A172 (cell line): ENCODE measurements at places on chromosomes 6 and 20.

DNA sequence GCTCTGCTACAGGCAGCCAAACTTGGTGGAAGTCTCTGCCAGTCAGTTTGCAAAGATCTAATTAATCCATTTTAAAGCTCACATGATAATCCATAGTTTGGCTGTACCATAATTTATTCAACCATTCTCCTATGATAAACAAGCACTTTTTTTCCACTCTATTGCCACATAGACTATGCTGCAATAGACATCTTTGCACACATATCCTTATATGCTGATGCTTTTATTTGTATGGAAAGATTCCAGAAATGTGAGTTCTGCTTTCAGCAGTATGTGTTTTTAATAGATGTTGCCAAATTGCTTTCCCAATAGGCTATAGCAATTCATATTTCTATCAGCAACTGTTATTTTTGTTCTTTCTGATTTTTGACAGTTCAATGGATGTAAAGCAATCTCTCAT, 628.0 kb downstream of the KIF16B start:
- no peak for DNase-seq

- peak; percentile 13 for DNase-seq
Measured at GRCh38 chr6:97440590-97441176, 157.7 kb upstream of the MMS22L start.

DNA sequence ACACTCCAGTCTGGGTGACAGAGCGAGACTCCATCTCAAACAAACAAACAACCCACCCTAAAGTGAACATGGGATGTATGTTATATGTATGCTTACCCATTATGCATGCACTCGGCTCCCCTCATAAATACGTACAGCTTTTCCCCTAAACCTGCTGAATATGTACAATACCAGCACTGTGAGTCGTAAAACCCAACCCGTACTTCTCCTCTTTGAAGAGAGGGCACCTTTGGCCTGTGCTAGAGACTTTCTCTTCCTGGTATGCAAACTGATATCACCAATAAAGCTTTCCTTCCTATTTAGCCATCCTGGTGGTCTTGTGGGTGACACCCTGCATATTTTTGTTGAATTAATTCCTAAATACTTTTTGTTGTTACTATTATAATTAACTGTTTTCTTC, 51.3 kb downstream of the VSTM2L start:
- no peak for DNase-seq

GRCh38 chr6:81838724-81839426, 86.4 kb upstream of the TENT5A start:
- no peak for DNase-seq

DNA sequence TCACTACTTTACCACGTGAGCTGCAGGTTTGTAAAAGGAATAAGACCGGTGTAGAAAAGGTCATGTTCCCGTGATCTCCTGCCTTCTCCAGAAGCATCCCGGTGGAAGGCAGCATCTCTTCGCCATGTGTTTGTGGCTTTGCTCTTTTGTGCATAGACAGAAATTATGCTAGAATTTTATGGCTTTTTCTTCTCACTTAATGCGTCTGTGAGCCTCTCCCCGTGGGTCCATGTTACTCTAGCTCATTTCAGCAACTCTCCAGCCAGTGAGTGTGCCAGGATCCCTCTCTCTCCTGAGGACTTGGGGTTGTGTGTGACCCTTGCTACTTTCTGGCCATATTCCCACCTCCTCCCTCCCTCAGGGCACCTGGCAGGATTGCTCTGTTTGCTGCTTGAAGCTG, 289.5 kb downstream of the CDH4 start:
- DNase-seq, result no peak

DNA sequence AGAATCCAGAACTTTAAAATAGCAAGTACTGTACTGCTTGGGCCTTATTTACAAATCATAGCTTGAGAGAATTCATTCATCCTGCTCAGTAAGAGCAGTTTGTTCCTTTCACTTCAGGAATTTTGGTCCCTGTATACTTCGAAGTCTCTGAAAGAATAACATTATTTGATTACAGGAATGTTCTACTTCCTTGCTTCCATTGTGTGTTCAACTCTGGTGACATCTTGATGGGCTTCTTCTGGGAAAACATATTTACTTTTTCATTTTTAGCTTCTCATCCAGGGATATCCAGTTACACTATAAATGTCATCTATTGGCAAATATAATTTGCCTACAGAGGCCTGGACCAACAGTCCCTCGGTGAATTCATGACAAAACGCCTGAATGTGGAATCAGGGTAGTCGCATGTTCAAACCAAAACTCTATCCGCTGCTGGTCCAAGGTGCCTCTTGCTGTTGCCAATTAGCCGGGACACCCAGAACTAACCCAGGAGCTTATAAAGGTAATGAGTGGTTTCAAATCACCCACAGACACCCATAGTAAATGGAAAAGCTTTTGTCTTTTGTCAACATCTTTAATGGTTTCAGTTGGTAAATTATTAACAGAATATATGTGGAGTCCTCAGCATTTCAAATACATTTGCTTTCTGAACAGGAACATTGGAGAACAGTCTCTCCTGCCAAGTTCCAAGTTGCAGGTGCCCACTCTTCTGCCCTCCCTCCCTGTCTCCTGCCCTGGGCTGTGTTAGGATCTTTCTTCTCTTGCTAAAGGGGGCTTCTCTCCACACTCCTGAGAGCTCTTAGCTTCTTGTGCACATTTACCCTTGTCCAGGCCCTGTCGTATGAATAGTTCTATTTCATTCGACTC, 162.5 kb upstream of the CITED2 start:
- DNase-seq, result no peak

DNA sequence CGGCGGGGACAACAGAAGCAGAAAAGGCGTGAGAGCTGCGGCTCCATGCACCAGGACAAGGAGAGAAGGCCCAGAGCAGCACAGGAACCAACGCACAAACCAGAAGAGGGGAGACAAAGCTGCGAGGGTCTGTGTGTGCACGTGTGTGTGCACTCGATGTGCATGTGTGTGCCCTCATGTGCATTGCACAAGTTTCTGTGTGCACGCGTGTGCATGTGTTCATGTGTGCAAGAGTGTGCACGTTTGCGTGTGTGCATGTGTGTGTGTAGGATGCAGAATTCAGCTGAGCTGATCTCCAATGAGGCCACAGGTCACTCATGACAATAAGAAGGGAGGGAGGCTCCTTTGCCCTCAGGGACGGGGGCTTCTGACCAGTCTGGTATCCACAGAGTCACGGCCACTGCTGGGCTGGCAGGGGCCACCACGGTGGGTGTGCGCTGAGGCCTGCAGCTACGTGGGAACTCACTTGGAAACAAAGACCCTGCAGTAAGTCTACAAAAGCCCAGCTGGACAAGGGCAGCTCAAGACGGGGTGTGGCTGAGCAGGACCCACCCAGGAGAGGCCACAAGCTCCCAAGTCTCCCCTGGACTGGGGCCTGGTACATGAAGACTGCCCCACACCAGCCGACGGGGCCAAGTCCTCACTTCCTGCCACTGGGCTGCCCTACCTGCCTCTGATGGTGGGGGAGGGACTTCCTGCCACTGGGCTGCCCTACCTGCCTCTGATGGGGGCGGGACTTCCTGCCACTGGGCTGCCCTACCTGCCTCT, 48.1 kb upstream of the CHRNA4 start:
- no peak for DNase-seq

GRCh38 chr6:90338409-90338808, 41.8 kb upstream of the BACH2 start:
- no peak for DNase-seq

- no peak for DNase-seq
Measured at GRCh38 chr6:15499125-15499524, 163.7 kb downstream of the DTNBP1 start.

GRCh38 chr6:148765898-148766808, 19.3 kb downstream of the UST start:
- no peak for DNase-seq

DNA sequence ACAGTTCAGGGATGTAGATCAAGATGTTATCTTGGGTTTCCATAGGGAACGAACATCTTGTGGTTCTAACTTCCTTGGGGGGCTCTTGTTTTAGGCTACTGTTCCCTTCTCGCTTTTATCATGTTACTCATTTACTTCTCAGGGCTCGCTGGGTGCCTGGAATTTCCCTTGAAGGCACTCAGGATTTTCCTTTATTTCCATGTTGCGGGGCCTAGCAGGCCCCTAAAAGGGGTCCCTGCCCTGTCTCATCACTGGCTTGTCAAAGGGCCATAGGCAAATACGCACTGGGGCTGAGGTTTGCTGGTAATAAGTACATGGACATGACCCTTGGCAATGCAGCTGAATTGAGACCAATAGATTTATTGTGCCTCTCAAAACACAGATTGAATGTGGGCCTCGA, 262.3 kb downstream of the CDH4 start:
- DNase-seq, result no peak

DNA sequence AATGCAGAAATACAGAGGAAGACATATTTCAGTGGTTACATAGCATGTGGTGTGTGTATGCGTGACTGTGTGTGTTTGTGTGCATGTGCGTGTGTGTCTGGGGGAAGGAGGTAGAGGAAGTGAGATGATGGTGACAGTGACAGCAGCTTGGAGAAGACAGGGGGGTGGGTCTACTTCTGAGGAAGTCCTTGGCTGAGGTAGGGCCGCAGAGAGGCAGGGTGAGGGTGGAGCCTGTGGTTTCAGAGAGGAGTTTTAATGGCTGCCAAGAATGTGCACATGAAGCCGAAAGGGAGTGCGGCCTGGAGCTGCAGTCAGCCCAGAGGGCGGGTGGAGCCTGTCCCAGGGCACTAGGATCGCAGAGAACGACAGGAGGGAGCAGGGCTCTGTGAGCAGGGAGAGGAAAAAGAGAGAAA, 22.7 kb upstream of the RNF24 start:
- DNase-seq, result peak; percentile 89

DNA sequence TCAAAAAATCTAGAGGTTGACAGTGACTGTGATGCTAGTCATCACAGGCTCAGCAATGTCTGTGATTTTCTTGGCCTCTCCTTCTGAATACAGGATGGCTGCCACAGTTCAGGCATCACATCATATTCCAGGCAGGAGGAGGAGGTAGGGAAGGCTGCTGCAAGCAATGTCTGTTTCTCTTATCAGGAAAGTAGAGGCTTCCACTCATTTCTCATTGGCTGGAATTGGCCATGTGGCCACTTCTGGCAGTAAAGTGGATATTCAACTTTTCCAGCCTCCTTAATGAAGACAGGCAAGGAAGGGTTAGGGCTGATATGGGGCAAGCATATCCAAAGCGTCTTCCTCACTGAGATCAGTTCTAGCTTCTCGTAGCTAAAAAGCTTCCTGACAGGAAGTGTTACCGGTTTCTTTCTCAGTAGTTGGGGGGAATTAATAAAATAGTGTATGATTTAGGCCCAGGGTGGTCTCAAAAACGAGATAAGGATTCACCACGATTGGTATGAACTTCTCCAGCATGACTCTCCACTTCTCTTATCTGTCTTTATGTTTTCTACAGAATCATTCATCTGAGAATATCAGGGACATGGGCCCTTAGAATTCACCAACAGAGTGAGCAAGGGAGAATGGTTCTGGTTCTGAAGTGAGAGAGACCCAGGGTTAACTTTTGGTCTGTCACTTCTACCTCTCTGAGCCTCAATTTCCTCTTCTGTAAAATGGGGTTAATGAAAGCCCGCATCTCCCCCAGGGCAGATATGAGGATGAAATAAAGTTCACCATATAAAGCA, 32.7 kb upstream of the PSMF1 start:
- DNase-seq, result no peak

GRCh38 chr6:54801669-54802068, 44.9 kb upstream of the FAM83B start:
- DNase-seq, result peak; percentile 86

GRCh38 chr20:39264506-39265172, 302.5 kb downstream of the DHX35 start:
- DNase-seq, result peak; percentile 80

DNA sequence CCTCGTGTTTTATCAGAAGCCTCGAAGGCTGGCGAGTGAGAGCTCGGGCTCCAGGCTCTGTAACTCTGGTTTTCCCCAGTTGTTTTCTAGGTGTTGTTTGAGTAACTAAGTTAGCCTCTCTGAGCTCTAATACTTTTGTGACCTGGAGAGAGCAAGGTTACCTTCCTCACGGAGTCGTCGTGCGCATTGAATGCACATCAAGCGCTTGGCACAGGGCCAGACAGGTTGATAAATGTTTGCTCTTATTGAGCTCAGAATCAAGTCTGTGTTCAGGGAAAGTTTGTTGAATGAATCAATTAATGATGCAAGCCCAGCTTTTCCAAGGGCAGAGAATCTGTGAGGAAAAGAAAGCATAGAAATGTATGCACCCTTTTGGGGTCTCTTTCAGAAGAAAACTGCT, 33.5 kb downstream of the EDN3 start:
- DNase-seq, result no peak

DNA sequence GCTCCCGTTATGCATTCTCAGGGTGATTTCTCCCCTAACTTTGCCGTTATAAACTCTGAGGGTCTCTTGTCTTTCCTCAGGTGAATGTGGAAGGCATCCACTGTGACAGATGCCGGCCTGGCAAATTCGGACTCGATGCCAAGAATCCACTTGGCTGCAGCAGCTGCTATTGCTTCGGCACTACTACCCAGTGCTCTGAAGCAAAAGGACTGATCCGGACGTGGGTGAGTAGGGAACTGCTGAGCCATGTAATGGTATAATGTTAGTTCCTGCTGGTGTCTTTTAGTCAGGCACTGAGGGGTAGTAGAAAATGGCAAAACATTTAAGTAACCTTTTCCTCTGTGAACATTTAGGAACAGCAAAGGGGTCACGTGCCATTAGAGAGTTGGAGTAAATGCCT, 395.4 kb downstream of the ARHGAP18 start:
- no peak for DNase-seq

GRCh38 chr6:36985417-36985807, 584 bp downstream of the MTCH1 start:
- no peak for DNase-seq

- no peak for DNase-seq
Measured at GRCh38 chr6:163394659-163395058, 19.9 kb upstream of the QKI start.

GRCh38 chr6:149563928-149564325, 2.2 kb upstream of the GINM1 start:
- DNase-seq, result no peak

DNA sequence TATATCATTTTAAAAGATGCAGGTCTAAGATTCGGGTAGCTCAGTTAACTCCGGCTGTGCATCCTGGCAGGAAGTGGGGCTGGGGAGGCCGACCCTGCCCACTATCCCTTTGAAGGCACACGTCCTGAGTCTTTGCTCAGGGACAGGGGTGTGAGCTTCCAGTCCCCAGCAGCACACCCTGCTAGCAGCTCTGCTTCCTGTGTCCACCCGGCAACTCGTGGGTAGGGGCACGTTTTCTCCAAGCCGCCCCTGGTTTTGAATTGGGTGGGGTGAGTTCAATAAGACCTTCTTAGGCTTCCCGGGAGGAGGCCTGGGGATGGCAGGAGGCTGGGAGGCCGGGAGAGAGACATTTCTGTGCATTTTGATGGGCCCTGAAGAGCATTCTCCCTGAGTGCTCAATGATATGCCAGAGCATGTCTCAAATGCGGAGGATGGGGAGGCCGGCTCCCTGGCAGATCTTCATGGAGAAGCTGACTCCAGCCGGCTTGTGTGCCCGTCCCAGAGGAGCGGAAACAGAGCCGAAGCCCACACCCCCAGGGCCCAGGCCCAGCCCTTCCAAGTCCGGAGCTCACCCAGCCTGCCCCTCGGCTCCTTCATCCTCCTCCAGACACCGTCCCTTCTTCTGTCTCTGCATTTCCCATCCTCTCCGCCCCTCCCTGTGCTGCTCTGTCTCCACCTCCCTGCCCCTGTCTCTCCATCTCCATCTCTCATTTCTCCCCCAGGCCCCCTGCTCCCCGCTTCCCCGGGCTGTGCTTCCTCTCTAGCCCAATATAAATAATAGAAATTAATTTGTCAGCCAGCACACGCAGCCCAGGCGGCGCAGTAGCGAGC, 36.3 kb upstream of the ZFAND3 start:
- no peak for DNase-seq

- no peak for DNase-seq
Measured at GRCh38 chr6:167807200-167807599, 19.5 kb upstream of the AFDN start.

- peak; percentile 81 for DNase-seq
Measured at GRCh38 chr6:56528412-56528841, 114.3 kb downstream of the DST start.
